Neural progenitor cell (in vitro differentiated cells): ENCODE measurements at places on chromosomes 3 and 15.

DNA sequence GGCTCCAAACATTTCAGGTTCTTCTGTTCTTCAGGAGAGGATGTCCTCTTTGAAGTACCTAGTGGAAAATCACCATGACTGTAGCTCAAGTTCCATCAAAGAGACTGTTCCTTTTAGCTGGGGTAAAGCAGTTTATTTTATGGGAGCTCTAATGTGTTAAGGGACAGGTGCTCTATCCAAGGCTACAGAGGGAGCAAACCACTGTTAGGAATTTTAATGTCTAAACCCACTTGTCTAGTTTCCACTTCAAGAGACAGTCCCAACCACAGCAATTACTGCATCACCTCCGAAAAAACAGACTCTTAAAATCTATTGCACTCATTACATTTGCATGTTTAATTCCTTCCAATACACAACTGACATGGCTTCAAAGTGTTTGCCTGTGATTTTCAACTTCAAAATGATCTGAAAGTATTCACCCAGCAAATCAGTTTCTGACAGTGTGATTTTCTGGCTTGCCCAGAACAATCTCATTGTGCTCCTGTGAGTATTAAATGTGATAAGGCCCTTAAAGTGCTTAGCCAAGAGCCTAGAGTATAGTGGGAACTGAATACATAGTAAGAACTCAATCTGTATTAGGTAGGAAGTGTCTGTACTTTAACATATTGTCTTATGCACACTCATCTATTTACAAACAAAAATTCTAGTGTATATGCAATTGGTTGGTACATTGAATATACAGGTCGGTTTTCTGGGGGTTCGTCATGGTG, 266.5 kb upstream of the CCDC54 start:
- DNase-seq, result no peak

DNA sequence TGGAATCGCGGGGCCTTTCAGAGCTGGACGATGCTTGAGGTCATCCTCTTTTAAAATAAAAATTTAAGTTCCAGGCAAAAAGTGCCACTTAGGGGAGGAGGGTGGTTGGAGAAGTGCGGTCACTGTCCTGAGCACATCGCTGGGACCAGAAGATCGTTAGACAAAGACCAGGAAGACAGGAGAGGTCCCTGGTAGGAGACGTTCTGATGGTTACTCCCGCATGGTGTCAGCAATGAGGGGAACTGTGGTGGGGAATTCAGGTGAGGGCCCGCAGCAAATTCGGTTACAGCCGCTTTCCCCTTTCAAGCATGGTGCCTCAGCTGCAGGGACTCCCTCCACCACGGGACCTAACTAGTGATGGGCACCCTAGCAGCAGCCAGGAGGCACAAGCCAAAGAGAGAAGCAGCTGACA, 1.0 kb upstream of the ISY1 start:
- DNase-seq, result peak; percentile 27

DNA sequence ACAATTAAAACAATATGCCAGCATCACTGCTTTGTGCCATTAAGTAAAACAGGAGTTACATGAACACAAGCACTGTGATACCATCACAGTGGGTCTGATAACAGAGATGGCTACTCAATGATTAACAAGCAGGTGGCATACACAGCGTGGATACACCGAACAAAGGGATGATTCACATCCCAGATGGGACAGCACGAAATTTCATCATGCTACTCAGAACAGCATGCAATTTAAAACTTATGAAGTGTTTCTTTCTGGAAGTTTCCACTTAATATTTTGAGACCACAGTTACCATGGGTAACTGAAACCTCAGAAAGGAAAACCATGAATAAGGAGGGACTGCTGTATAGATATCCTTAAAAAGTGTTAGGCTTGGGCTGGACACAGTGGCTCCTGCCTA, 44.5 kb downstream of the SLC24A1 start:
- DNase-seq, result no peak

- DNase-seq, result peak; percentile 64
These were observed 2.4 kb downstream of the CCNDBP1 start for GRCh38 chr15:43187544-43188155.

DNA sequence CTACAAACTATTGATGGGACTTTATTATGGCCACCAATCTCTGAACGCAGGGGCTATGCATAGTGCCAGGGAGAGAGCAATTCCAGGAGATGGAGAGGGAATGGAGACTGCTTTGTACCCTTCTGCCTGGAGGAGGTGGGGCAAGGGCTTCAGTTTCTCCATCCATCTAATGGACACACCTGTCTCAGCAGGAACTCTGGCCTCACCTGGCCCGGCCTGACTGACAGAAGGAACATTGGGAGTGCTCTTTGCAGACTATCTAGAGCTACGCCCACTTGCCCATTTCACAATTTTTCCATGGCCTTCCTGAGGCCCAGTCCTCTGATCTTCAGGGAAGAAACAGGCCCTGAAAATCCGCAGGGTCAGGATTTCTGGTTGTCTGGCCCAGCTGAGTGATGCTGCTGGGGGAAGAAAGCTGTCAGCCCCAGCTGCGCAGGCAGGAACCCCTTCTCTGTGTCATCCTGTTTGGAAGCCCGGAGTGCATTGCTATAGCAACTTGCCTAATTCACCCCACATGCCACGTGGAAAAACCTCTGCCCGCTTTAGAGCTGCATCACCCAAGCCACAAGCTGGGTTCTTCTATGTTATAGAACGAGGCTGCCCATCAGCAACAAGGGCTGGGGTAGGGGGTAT, 6.4 kb downstream of the ITGA11 start:
- DNase-seq, result no peak

- no peak for DNase-seq
These were observed 161.5 kb downstream of the SMAD6 start for GRCh38 chr15:66863390-66864085.

- no peak for DNase-seq
These were observed 96.9 kb downstream of the ZPLD1 start for GRCh38 chr3:102531686-102532085.

DNA sequence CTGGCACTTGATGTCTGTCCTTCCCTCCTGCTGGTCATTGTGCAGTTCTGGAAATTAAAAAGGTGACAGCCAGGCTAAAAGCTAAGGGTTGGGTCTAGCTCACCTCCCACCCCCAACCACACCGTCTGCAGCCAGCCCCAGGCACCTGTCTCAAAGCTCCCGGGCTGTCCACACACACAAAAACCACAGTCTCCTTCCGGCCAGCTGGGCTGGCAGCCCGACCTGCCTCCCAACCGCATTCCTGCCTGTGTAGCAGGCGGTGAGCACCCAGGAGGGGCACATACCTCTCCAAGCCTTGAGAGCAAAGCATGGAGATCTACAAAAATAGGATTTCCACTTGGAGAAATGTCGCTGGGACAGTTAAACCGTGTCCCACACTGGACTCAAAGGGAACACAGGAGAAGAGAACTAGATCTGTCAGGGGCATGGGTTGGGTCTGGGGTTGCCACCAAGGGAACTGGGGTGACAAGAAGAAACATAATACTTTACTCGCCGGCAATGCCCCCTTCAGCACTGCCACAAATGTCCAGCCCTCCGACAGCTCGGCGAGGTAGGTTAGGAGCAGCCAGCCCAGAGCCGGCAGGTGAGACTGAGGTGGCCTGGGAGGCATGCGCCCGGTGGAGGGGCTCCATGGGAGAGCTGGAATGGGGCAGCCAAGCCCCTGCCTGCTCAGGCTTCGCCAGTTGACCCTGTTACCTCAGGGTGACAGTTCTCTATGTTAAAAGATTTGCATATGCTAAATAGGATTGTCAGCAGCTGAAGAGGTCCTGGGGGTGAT, 52.2 kb downstream of the EXOG start:
- DNase-seq, result peak; percentile 32

DNA sequence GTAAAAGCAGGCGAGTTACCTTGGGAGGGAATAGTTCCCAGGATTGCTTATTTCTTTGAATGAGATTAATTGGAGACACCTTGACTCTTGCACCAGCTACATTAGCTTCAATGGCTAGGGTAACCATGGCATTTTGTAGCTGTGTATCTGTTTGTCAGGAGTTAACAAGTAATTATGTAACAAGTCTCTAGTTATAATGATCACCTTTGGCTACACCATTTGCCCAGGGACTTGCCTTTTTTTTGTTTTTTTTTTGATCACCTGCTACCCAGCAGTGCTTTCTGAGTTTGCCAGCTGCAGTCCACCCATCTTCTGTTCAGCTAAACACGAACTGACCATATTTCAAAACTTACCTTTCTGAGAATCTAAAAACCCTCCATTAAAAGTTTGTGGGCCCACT, 2.2 kb downstream of the MED12L start:
- DNase-seq, result no peak

DNA sequence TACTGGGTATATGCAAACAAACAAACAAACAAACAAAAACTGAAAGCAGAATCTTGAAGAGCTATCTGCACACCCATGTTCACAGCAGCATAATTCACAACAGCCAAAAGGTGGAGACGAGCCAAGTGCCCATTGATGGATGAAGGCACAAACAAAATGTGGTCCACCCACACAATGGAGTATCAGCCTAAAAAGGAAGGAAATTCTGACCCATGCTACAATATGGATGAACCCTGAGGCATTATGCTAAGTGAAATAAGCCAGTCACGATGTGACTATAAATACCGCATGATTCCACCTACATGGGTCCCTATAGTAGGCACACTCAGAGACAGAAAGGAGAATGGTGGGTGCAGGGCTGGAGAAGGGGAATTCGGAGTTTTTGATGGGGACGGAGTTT, 24.1 kb downstream of the XPC start:
- no peak for DNase-seq

DNA sequence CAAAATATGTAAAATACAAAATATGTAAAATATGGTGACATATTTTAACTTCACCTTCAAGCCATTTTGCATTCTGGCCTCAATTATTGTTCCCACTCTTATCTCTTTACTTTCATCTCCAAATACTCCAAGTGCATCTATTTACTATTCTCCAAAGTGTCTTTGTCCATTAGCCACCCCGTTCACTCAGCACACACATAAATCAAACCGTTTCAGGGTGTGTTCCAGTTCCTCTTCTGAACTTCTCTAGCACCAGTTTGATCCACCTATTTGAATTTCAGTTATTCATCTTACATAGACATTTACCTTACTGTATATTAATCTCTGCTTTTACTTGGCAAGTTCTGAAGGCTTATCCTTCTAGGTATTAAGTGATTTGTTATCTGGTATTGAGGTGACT, 45.1 kb downstream of the SGO1 start:
- no peak for DNase-seq

DNA sequence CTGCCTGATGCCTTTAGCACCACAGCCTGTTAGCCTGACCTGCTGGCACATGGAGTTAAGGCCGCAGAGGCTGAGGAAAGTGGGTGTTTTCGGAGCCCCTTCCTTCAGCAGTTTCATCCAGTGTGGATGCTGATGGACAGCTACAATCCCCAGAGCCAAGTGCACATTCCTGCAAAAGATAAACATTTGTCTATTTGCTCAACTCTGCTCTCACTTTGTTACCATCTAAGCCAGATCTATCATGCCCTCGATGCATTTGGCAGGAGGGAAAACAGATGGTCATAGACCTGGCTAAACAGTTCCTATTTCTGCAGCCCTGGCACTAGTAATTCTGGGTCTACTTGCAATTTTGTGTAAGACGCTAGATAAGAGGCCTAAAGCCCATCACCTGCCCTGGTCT, 312.9 kb upstream of the RASGRP1 start:
- DNase-seq, result no peak

GRCh38 chr3:126510308-126510910, 7.2 kb downstream of the UROC1 start:
- DNase-seq, result no peak
